Activated T-cell treated with anti-CD3 and anti-CD28 coated beads for 48 hours (primary cell): ENCODE measurements at places on chromosomes 1 and 21.

DNA sequence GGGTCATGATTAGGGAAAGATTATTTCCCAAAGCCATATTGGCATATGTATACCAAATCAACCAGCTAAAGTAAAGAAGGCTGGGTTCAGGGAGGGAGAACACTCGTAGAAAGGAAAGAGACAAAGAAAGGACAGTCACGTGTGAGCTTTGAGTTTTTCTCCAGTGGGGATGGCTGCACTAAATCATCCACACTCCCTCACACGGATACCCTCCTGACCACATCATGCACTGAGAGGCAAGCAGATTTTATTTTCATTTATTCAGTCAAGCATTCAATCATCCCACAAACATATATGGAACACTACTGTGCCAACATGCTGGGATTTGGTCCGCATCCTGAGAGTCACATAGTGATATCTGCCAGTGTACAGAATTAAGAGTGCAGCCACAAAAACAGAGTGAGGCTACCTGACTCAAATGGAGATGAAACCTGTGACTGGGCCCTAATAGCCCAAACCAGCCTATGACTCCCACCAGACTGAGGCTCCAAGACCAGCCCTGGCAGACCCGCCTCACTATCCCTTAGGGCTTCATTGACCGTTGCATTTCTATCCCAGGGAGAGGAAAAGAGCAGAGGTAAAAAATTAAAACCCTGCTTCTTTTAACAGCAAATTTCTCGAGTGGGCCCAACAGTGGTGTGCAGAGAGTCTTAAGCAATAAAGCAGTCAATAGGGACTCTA, 155.9 kb downstream of the BARHL2 start:
- DNase-seq: no peak

DNA sequence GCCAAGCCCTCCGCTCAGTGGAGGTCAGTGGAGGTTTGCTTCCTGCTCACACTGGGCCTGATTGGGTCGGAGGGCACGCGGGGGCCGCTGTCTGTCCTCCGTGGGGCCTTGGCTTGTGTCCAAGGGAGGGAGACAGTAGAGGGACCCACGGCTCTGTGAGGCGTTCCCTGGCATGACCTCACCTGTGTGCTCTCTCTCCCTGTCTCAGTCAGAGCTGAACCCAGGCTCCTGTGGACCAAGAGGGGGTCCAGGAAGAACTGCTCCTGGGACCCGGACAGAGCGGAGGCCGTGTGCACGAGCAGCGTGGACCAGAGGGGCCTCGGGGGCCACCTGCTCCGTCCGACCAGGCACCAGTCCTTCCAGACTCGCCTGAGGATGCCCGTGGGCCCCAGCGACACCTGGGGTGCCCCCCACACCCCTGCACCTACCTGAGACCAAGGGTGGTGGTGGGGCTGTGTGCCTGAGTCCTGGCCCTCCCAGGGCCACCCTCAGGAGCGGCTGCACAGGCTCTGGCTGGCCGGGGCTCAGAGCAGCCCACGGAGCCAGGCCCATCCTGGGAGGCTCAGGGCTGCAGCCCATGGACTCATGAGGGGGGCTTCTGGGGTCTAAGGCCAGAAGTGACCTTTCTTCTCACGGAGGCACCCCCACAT, 13.3 kb upstream of the TTLL10 start:
- DNase-seq: no peak

DNA sequence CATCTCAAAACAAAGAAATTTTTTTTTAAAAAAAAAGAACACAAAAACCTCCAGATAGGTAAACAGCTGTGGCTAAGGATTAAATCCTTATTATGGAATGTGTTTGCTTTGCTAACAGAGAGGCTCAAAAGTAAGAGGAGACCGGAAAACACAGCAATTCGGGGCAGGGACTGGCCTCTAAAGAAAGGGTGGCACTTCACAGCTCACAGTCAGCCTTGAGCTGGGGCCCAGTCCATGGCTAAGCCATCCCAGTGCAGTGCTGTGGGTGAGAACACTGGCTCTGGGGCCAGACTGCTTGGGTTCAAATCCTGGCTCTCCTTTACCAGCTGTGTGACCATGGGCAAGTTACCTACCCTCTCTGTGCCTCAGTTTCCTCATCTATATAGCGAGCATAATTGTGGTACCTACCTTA, 28.2 kb downstream of the KIF17 start:
- no peak for DNase-seq

- DNase-seq: no peak
Observed at GRCh38 chr1:180623579-180624347, 8.1 kb upstream of the XPR1 start.

- no peak for DNase-seq
Observed at GRCh38 chr1:188599313-188599712, 1770.6 kb downstream of the PLA2G4A start.
